ENCODE measurements at places on chromosomes 2 and 18. TPM values are rescaled to one million over a fixed set of nuclear protein-coding genes. Genes with fewer than 3 reads are reported as not detected.
A peak's percentile ranks its signal among the peaks of the same experiment; 100 is the strongest.

GRCh38 chr2:26880910-26881435, 33.0 kb downstream of the DPYSL5 start:
- H3K27ac ChIP-seq = no peak overlapping the region
- no peaks in the 10 kb centered on the region for H3K36me3 ChIP-seq
- H3K27me3 ChIP-seq = peaks cover 83% of the 10 kb centered on the region
- no peak overlapping the region for H3K4me3 ChIP-seq
- H3K4me1 ChIP-seq = no peaks in the 10 kb centered on the region

DNA sequence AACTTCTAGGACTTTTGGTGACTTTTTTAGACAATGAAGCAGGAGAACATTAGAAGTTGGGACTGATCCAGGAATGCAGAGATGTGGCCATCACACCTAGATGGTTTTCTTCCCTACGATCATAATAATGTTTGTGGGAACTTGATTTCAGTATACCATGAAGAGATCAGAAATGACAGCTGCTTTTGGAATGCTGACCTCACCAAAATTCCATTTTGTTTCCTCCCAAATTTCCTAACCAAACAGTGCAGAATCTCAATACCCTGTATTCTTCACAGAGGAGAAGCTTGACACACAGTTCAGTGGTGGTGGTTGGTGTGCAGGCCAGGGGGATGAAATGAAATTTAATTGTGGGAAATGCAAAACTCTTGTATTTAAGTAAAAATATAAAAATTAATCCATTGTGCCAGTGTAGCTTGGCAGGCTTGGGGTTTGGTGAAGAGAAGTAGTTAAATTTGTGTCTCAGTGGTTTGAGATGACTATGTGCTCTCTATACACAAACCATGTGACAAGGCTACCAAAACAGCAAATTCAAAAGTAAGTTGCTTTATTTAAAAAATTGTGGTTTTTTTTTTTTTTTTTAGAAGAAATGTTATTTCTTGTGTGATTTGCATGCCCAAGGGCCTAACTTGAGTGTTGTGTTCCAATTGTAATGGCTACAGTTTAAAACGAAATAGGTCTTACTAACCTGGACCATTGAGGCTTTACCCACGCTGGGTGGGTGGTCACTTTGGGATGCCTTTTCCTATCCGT, 252.4 kb downstream of the LPIN1 start:
- H3K27ac ChIP-seq = peak overlapping the region; percentile 12
- H3K4me3 ChIP-seq = no peak overlapping the region
- no peaks in the 10 kb centered on the region for H3K27me3 ChIP-seq
- H3K36me3 ChIP-seq = no peaks in the 10 kb centered on the region
- peaks cover 8% of the 10 kb centered on the region for H3K4me1 ChIP-seq

DNA sequence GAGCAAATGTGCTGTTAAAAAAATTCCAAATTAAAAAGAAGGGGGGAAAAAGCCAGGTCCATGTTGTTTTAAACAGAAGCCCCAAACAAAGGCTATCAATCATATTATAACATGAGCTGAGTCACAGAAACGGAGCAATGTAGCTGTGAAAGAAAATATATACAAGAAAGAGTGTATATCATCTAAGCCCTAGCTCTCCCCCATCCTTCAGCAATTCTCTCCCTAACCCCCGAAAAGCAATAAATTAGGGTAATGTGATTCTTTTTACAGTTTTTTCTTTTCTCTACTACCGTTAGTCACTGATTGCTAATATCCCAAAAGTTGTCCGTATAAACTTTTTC, 25.3 kb downstream of the FEZ2 start:
- peaks cover 10% of the 10 kb centered on the region for H3K4me1 ChIP-seq
- no peak overlapping the region for H3K4me3 ChIP-seq
- peaks cover 62% of the 10 kb centered on the region for H3K36me3 ChIP-seq
- no peaks in the 10 kb centered on the region for H3K27me3 ChIP-seq
- H3K27ac ChIP-seq = peak overlapping the region; percentile 37

DNA sequence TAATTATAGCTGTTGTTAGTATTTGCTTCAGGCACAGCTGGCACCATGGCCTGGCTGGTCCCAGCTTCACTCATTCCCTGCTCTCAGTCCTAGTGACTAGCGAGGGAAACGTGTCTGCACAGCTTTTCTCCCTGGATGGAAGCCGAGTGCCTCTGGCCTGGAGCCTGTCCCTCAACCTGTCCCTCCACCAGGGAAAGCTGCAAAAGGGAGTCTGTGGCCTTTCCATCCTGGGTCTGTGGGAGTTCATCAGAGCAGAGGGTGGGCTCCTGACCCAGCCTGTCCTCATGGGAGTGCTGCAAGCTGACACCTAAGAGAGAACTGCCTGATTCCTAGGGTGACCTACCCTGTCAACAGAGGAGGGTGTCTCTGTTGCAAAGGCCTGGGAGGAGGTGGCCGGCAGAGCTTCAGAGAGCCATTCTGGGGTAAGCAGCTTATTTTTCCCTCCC, 118.3 kb downstream of the CAPN13 start:
- H3K27ac ChIP-seq = peak overlapping the region; percentile 49
- H3K4me1 ChIP-seq = no peaks in the 10 kb centered on the region
- H3K4me3 ChIP-seq = no peak overlapping the region
- no peaks in the 10 kb centered on the region for H3K36me3 ChIP-seq

DNA sequence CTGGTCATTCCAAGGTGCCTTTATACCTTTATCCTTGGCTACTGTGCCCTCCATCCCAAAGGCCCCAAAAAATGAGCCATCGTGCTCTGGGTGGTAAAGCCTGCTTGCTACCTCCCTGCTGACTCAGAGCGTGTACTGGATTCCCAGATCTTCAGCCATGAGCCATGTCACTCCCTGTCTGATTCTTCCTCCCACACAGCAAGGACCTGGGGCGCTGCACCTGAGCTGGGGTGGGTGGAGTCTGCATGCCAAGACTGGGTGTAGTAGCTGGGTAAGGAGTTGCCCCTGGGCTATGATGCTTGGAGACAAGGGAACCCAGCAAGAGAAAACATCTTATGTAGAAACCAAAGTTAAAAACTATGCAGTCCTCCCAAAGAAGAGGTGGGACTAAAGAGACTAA, 37.2 kb upstream of the APCDD1 start:
- peak; percentile 92 for DNase-seq
- H3K4me3 ChIP-seq = no peak overlapping the region
- H3K4me1 ChIP-seq = peaks cover 57% of the 10 kb centered on the region
- H3K36me3 ChIP-seq = peaks cover 6% of the 10 kb centered on the region

DNA sequence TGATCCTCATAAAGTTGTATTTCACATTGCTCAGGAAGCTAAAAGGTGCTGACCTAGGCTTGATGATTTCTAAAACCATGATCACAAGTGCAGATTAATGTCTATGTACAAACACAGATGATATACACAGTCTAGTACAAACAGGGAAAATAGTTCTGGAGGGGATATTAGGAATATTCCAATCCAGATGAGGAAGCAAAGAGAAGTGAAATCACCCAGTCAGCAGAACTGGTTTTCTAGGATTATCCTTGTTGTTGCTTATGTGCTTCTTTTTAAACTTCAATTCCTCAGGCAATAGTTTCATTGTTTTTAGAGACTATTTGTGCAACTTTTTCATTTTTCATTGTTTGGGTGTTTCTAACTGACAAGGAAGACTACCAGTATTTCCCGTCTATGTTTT, 4.7 kb downstream of the IL1A start:
- H3K4me3 ChIP-seq = peak overlapping the region; percentile 79
- H3K27ac ChIP-seq = no peak overlapping the region
- peaks cover 67% of the 10 kb centered on the region for H3K4me1 ChIP-seq
- no peaks in the 10 kb centered on the region for H3K27me3 ChIP-seq

DNA sequence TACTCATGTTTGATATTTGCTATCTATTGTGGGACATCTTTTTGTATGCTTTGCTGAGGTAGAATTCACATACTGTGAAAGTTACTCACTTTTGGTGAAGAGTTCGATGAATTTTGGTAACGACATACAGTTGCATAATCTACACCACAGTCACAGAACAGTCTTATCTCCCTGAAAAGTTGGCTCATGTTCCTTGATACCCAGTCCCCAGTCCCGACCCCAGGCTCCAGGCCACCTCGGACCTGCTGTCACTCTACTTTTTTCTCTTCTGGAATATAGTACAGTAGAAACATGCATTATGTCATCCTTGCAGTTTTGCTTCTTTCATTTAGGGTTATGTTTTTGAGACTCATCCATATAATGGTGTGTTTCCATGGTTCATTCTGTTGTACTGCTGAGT, 191.7 kb downstream of the FAM210A start:
- no peaks in the 10 kb centered on the region for H3K27me3 ChIP-seq
- DNase-seq = no peak
- no peaks in the 10 kb centered on the region for H3K36me3 ChIP-seq
- no peaks in the 10 kb centered on the region for H3K4me1 ChIP-seq
- no peak overlapping the region for H3K27ac ChIP-seq

- H3K27ac ChIP-seq = no peak overlapping the region
- no peak overlapping the region for H3K4me3 ChIP-seq
- H3K4me1 ChIP-seq = peaks cover under 1% of the 10 kb centered on the region
- DNase-seq = no peak
- H3K27me3 ChIP-seq = no peaks in the 10 kb centered on the region
Measured at GRCh38 chr2:175605640-175606009, 396.4 kb downstream of the LNPK start.

- H3K27me3 ChIP-seq = no peaks in the 10 kb centered on the region
- no peaks in the 10 kb centered on the region for H3K36me3 ChIP-seq
- H3K27ac ChIP-seq = no peak overlapping the region
- no peak for DNase-seq
Measured at GRCh38 chr2:149023091-149023490, 15.4 kb upstream of the LYPD6B start.

GRCh38 chr2:232218778-232219495, 159.6 kb upstream of the ALPP start:
- H3K4me1 ChIP-seq = no peaks in the 10 kb centered on the region
- no peak overlapping the region for H3K4me3 ChIP-seq
- peaks cover 38% of the 10 kb centered on the region for H3K36me3 ChIP-seq
- H3K27ac ChIP-seq = no peak overlapping the region
- no peak for DNase-seq

DNA sequence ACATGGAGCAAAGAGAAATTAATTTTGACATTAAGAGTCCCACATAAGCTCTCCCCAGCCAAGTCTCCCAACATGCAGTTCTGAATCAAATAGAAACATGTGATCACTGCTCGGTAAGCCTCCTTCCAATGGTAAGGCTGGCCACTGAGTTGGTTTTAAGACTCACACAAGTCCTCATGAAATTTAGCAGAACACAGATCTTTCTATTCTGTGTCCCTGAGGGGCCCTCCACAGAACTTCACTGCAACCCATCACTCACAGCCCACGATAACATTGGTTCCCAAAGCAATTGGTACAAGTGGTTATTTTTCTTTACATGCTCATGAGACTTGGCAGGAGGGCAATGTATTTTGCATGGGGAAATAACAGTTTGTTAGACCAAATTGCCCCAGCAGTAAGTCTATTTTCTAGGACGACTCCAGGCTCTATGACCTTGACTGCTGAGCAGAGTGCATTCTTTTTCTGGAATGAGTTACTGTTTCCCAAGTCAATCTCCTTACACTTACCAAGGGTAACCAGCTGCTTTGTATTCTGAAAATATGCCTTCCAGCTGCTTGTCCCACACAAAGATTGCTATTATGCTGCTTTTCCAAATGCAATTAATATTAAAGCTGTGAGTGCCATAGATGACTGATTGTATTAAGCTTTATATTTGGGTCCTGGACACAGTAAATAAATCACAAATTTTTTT, 142.3 kb upstream of the TANK start:
- H3K4me3 ChIP-seq = no peak overlapping the region
- H3K4me1 ChIP-seq = no peaks in the 10 kb centered on the region
- H3K36me3 ChIP-seq = no peaks in the 10 kb centered on the region

- peaks cover 45% of the 10 kb centered on the region for H3K36me3 ChIP-seq
- peaks cover 12% of the 10 kb centered on the region for H3K4me1 ChIP-seq
- peak within 1 kb of the TSS; percentile 98 for H3K4me3 ChIP-seq
Measured at GRCh38 chr2:68157402-68158133, at the start of gene PNO1. Gene PNO1 (plus strand): TSS chr2:68157888. CDS start chr2:68157935, 47 bp downstream.

DNA sequence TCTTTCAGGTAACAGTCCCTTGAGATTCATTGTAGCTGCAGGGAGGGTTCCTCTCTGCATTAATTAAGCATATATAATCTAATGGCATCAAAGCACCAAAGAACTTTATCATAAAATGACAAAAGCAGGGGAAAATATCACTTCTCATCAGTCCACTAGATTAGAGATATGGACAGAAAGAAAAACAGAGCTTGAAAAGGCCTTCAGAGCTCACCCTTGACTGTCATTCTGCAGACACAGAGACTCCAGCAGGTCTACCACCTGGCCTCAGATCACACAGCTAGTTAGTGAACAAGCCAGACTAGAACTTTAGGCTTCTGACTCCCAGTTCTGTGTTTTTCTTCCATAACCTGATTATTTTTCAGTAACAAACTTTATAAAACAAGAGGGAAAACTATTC, 88.5 kb downstream of the FIGN start:
- no peaks in the 10 kb centered on the region for H3K27me3 ChIP-seq
- peak overlapping the region; percentile 70 for H3K27ac ChIP-seq
- H3K4me3 ChIP-seq = no peak overlapping the region
- no peak for DNase-seq

DNA sequence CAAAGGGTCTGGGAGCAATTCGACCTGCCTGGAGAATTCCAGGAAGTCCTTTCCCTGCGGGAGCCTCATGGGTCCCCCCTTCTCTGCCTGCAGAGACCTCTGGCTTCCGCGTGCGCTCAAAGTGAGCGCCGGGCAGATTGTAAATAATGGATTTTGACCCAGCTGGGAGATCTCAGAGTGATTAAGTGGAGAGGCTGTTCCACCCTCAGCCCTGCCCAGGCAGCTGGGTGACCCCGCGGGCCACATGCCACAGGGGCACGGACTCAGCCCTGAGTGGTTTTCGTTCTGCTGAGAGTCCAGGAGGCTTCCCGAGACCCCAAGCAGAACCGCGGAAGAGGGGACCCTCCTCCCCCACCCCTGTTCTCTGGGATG, 1.2 kb downstream of the KCNG2 start:
- H3K36me3 ChIP-seq = no peaks in the 10 kb centered on the region
- no peaks in the 10 kb centered on the region for H3K4me1 ChIP-seq
- DNase-seq = no peak
- H3K4me3 ChIP-seq = no peak overlapping the region
- peaks cover 12% of the 10 kb centered on the region for H3K27me3 ChIP-seq

- H3K4me3 ChIP-seq = no peak overlapping the region
- no peaks in the 10 kb centered on the region for H3K27me3 ChIP-seq
- no peak overlapping the region for H3K27ac ChIP-seq
- peaks cover 9% of the 10 kb centered on the region for H3K4me1 ChIP-seq
Measured at GRCh38 chr2:143422681-143423080, 293.5 kb downstream of the ARHGAP15 start.

- no peak for DNase-seq
- H3K4me1 ChIP-seq = no peaks in the 10 kb centered on the region
- H3K27me3 ChIP-seq = peaks cover 4% of the 10 kb centered on the region
- no peak overlapping the region for H3K4me3 ChIP-seq
- H3K36me3 ChIP-seq = no peaks in the 10 kb centered on the region
- H3K27ac ChIP-seq = no peak overlapping the region
Measured at GRCh38 chr2:75772908-75773630, 62.4 kb upstream of the GCFC2 start.

NT5DC4 gene
- total RNA-seq = not detected

NEMP2 gene
- 46.0 TPM for total RNA-seq

NTSR2 gene
- not detected for total RNA-seq

SLC16A14 gene
- 0.56 TPM for total RNA-seq

RGPD5 gene
- 60.4 TPM for total RNA-seq

CPSF3 gene
- 51.6 TPM for total RNA-seq
